ENCODE measurements at places on chromosomes 5 and 9.

DNA sequence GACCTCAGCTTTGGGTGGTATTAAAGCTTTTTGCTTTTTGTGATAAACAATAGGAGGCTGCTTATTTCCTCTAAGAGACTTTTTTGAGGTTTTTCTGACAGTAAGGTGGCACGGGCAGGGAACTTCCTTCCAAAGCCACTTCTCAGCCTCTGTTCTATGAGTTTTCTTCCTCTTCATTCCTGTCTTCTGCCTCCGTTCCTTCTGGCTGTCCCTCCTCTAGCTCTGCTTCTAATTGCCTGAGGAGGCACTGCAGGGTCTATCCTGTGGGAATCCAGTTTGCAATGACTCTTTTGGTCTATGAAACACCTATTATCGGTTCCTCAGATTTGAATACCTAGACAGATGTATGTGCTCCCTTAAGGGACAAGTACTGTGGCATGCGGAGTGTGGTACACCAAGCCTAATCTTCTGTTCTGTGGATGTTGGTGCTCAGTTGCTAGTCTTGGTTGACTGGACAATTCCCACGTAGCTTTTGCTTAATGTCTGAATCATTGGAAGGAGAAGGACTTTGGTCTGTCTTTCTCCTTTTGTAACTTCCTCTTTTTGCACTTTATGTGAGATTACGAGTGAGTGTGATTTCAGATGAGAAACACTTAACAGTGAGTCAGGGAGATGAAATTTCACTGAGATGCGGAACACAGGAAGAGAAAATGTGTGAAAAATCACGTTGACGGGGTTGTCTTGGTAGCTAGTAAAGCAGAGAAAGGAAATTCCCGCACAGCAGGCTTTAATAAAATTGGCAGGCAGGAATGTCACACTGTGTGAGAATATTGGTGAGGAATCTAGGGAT lies 305.2 kb downstream of the EFNA5 start:
- DNase-seq: no peak

- DNase-seq: no peak
Measured at GRCh38 chr5:39022151-39022550, 52.0 kb downstream of the RICTOR start.

DNA sequence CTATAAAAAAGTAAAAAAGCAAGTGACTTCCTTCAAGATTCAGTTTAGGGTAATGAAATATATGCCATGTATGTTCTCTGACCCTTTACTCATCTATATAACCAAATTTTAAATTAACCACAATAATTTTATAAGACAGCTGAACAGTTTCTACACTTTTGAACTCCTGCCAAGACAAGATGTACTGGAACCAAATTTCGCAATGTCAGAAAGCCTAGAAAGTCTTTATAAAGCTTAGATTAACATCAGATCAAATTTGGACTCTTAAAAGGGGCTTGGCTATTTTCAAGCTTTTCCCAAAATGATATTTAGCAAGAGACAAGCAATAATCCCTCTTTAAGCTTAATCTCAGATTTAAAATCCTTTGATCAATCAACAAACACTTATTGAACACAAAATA lies 362.6 kb downstream of the PTPRD start:
- no peak for DNase-seq

GRCh38 chr5:5085381-5085780 lies 54.7 kb upstream of the ADAMTS16 start:
- no peak for DNase-seq

DNA sequence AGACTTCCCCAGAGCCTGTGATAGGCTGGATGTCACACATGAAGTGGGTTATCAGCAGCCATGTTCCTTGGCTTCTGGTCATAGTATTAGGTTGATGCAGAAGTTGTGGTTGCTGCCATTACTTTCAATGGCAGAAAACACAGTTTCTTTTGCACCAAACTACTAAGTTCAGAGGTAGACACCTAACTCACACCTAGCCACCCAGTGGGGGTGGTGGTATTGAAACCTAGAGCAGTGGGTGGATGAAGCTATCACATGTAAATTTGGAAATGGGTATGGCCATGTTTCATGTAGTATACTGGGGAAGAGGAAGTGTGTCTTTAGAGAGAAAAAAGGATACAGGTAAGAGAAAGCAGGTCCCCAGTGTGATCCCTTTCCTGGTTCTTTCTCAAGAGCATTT lies 347.9 kb upstream of the SEMA6A start:
- DNase-seq: no peak

GRCh38 chr9:2126331-2126803 lies 111.2 kb downstream of the SMARCA2 start:
- DNase-seq: no peak

GRCh38 chr9:123597876-123598556 lies 242.0 kb downstream of the CRB2 start:
- no peak for DNase-seq

- DNase-seq: no peak
Measured at GRCh38 chr9:7297521-7297920, 502.1 kb downstream of the DMAC1 start.

DNA sequence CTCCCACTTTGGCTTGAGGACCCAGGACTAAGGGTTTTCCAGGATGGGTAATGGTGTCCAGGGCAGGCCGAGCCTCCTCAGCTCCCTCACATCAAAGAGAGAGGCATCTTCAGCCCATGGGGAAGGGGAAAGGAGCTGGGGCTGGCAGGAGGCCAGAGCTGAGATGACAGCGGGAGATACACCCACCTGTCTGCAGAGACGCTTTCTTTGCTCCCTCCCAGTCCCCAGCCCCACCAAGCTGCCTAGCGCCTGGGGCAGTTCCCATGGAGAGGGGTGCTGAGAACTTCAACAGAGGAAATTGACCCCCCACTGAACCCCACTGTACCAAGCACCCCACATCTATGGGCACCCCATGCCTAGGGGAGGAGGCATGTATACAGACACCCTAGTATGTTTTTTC lies 10.6 kb downstream of the PCDH1 start:
- DNase-seq: no peak

DNA sequence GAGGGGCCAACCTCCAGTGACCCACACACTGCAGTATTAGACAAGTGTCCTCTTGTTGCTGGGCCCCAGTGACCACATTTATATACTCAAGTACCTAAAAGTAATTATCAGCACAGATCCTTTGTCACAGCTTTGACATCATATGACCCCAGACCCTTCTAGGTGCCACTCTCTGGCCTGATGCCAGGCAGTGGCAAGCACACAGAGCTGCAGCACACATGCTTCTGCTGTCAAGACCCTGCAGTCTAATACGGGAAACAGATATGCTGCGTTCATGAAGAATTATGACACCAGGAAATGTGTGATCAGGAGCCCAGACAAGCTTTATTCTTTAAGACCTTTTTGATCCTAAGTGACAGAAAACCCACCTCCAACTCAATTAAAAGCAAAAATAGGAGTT lies 63.8 kb upstream of the AFAP1L1 start:
- DNase-seq: no peak

DNA sequence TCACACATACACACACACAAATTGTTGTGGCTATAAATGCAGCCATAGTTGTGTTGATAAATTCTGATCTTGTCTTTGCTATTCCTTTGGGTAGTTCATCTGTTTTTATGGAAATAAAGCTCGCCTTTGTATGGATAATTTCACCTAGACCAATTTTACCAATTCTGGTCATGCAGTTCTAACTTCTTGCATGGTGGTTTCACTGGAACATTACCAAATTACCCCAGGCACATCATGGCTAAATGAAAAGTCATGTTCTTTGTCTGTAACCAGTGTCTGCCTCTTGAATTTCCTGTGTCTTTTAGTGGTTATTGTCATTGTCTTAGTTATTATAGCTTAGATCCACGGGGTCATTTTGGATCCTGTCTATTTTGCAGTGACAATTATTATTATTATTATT lies 50.3 kb upstream of the TMC1 start:
- no peak for DNase-seq

DNA sequence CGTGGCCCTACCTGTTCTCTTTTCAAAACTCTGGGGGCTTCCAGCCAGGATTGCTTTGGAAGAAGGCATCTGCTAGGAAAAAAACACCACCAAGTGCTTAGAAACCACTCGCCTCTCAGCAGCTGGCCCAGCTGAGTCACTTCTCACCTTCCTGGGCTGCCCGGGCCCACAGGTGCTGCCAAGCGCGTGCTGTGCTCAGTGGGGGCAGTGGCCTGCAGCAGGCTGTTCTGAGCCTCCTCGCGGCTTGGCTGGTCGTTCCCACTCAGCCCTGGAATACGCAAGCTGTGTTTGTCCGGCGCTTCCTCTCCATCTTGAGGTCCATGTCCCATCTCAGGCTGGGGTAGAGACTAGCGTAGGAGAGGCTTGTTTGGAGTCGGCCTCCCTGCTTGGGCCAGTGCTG lies 102.5 kb upstream of the FCN2 start:
- no peak for DNase-seq

- no peak for DNase-seq
Measured at GRCh38 chr5:176337913-176338312, 23.7 kb downstream of the KIAA1191 start.

DNA sequence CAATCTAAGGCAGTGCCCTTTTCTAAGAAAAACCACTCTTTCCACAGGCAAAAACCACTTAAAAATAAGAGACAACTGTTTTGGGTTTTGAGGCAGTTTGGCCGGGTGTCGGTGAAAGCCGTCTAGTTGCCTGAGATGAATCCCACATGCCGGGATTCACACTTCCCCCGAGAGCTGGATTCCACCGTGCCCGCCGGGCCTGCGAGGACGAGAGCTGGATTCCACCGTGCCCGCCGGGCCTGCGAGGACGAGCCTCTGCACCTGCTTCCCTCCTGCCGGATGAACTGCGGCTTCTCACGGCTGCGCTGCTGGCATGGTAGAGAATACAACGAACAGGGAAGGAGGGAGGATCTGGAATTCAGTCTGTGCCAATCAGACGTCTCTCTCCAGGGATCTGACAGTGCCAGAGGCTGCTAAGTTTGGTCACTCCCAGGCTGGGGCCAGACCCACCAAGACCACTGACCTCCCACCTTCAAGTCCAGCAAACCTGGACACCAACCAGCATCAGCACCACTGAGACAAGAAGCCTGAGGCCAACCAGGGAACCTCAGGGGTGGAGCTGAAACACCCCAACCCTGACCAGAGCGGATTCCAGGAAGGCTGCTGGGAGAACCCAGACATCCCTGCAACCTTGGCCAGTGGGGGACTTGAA lies 23.0 kb downstream of the VAV2 start:
- DNase-seq: no peak

DNA sequence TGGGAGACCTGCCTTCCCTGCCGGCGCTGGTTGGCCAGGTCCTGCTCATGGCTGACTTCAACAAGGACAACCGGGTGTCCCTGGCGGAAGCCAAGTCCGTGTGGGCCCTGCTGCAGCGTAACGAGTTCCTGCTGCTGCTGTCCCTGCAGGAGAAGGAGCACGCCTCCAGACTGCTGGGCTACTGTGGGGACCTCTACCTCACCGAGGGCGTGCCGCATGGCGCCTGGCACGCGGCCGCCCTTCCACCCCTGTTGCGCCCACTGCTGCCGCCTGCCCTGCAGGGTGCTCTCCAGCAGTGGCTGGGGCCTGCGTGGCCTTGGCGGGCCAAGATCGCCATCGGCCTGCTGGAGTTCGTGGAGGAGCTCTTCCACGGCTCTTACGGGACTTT lies 10.6 kb downstream of the DIPK1B start:
- no peak for DNase-seq

DNA sequence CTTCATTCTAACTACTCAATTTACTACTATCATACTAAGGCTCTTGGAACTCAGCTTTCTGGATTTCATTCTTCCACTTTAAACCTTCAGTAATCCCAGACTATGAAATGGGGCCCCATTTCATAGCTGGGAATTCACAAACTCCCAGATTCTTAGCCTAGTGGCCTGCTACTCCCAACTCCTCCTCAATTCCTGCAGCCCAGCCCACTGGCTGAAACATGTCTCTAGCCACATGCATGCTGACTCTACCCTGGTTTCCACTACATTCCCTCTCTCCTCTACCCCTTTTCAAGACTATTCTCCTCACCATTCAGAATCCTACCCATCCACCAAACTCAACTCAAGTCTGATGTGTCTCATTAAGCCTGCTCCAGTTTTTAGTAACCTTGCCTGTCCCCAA lies 370.6 kb downstream of the BNC2 start:
- DNase-seq: no peak

- no peak for DNase-seq
Measured at GRCh38 chr5:7754997-7755596, 95.8 kb downstream of the CFAP90 start.

DNA sequence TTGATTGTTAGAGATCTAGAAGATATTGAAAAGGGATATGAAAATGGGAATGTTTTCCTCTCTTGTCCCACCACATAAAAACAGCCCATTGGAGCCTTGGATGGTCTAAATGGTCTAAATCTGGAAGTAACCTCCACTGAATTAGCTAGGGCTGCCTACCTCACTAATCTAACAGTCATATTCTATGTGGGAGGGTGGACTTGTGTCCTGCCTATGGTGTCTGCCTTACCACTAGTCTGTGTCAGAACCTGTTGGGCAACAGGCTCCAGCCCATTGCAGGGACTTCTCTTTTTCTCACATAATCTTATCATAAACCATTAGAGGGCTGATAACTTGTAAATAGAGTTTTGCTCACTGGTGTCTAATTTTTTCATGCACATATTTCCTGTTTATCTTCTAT lies 548.8 kb upstream of the CDH18 start:
- no peak for DNase-seq

- DNase-seq: no peak
Measured at GRCh38 chr5:94442076-94442475, 176.3 kb downstream of the KIAA0825 start.

DNA sequence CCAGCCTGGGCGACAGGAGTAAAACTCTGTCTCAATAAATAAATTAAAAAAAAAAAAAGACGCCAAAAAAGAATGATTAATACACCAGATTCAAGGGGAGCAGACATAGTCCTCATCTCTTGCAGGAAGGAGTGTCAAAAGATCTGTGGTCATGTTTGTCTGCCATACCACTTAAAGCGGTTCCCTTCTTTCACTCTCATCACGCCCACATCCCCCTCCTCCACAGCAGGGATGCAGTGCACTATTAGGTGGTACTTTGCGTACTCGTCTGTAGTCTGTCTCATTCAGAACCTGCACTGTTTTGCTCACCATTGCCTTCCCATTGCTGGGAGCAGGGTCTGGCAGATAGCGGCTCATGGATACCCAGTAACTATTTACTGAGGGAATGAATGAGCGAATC lies 11.2 kb downstream of the CDHR2 start:
- DNase-seq: no peak

DNA sequence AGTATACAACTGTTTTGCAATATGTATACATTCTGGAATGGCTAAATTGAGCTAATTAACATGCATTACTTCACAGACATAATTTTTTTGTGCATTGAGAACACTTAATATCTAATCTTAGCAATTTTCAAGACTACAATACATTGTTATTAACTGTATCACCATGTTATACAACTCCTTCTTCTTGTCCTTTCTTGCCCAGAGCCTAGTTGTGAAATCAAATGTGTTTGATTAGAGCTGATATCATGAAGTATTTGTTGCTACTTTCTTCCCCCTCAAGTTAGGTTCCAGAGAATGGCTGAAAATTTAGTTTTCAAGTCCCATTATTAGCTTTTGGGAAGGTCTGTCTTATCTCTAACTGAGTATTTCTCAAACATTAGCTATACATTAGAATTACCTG lies 607.8 kb downstream of the PSAT1 start:
- DNase-seq: no peak

DNA sequence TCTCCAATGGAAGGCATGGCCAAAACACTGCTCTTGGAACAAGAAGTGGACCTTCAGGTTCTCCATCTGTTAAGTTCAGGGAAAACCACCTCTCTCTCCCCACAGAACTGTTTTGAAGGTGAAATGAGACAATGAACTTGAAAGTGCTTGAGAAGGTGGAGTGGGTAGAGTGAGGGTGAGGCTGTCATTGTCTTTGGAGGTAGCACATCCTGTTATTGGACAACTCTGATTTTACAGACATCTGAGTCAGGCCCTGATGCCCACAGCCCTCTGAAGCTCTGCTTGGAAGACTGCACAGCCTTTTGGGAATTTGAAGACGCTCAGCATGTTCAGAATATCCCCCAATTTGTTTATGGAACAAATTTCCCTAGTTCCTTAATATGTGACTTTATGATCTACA lies 27.6 kb upstream of the TEX48 start:
- DNase-seq: no peak
